Substantia nigra (tissue), 51 donors: ENCODE measurements at places on chromosomes 12 and 14.

DNA sequence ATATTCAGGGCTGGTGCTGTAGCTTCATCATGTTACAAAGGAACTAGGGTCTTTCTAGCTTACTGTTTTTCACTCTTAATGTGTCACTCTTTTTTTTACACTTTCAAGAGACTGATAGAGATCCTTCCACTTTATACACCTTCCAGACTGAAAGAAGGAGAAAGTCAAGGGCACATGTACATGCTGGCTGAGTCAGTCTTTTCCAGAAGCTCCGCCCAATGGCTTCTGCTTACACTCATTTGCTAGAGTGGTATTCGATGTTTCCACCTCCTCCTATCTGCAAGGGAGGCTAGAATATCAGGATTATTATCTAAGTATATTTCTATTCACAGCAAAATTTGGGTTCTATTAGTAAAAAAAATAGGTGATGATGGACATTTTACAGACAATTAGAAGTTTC, 325.8 kb upstream of the OR4E1 start:
- no peak for DNase-seq

DNA sequence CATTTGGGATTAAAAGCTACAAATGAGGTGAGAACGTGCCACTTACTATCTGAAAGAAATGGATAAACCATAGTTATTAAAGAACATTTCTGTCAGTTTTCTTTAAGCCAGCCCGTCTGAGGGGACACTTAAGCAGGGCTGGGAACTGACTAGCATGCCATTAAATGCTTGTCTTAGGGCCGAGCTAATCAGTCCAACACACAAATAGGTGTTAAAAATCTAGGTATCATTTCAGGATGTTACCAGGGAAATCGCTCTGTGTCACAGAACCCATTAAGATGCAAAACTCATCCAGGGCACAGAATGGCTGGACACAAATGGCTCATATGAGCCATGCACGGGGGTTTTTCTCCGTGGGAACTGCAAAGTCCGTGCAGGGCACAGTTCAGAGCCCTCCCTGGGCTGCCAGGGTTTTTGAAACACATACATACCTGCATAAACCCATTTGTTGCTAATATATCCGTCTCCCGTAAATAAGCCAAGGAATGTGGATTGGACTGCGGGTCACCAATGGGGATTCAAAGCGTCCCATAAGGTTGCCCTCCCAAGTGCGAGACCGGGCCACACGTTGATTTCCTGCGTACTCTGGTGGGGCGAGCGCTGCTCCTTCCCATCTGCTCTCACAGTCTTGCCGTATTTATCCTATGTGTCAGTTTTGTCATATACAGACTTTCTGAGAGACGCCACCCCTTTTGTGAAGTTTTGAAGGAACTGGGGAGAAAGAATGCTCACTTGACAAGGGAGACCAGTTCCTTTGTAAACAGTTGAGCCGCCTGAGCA, 5.4 kb upstream of the GSC start:
- no peak for DNase-seq

- no peak for DNase-seq
These were observed 1.9 kb upstream of the DCAF4 start for GRCh38 chr14:72924337-72924736.

GRCh38 chr14:92190768-92191167, 69.0 kb downstream of the CPSF2 start:
- DNase-seq, result no peak

- no peak for DNase-seq
These were observed 98.2 kb downstream of the ADAMTS20 start for GRCh38 chr12:43453761-43454160.

GRCh38 chr14:86987966-86988365, 1005.0 kb downstream of the GALC start:
- DNase-seq, result no peak
